ENCODE measurements at places on chromosomes 4 and X.

DNA sequence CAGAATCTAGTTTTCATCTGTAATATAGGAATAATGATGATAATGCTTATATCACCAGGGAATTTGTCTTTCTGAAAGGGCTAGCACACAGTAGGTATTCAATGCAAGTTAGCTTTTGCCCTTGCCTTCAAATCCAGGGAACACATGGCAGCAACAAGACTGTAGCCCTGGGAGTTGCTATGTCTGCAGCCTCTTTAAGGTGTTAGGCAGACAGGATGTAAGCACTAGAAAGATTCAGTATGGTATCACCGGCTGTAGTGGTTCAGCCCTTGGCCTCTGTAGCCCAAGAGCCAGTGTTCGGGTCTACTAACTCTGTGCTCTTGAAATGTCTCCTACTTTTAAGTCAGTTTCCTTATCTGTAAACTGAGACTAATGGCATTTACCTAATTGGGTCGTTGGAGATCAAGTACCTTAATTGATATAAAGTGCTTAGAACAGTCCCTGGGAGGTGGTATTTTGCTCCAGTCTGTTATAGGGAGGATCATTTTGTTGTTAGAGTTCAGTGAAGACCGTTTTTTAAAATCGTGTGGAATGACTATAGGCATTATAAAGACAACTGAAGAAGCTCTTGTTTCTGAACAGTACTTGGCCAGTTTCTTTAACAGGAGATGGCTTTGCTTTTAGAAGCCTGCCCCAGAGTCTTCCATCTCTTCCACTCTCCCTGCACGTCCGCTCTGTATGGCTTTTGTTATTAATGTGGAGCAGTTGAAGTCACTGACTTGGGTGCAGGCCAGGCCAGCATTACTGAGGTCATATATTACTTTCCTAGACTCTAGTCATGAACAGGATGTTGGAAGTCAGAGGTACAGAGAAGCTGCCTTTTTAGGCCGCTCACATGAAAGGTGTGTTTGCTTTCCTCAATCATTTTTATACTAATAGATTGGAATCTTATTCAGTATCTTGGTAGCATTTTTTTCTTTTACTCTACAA, 44.8 kb downstream of the GAB1 start:
- peak; percentile 69 for DNase-seq

DNA sequence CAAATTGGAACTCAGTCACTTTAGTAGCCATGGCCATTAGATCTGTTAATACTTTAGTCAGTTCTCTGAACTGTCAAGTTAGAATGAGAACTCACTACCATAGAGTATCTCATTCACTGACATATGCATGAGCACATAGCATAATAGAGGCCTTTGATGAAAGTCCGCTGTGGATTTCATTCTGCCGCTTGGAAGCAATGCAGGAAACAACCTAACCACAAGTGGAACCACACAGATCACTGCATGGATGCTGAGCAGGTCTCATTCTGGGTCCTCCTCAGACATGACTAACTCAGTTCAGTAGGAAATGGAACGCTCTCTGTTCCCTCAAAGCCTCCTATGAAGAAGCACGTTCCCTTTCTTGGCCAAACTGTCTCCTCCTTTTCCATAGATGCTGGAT, 1624.8 kb upstream of the TENM3 start:
- DNase-seq: no peak

GRCh38 chrX:685120-686032, 54.8 kb downstream of the SHOX start:
- no peak for DNase-seq

DNA sequence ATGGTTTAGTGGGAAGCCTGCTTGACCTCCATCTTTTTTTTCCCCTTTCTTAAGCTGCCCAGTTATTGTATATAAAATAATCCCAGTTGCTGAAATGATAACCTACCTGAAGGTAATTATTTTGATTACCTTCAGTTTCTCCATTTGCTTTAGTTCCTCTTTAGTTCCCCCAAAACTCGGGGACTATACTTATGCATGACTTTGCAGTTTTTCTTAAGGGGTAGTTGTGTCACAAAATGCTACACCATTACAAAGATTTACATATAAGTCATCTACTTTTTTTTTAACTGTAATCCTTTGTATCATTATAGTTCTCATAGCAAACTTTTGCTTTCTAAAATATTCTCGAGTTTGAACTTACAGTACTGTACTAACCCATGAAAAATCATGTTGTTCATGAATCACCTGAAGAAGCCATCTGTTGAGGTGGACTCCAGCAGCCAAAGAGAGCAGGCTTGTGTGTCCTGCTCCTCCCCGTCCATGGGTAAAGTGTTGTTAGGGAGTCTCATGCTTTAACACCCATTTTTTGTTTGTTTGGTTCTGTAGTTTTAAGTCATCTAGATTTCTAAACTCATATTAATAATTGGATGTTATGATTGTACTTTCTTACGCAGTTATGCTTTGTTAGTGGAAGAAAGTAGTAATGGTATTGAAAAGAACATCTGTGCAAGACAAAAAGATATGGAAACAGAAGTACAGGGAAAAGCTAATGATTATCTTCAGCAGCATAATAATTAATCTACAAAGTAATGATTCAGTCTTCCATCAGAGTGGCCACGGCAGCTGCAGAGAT, 34.6 kb downstream of the HADH start:
- DNase-seq: no peak

DNA sequence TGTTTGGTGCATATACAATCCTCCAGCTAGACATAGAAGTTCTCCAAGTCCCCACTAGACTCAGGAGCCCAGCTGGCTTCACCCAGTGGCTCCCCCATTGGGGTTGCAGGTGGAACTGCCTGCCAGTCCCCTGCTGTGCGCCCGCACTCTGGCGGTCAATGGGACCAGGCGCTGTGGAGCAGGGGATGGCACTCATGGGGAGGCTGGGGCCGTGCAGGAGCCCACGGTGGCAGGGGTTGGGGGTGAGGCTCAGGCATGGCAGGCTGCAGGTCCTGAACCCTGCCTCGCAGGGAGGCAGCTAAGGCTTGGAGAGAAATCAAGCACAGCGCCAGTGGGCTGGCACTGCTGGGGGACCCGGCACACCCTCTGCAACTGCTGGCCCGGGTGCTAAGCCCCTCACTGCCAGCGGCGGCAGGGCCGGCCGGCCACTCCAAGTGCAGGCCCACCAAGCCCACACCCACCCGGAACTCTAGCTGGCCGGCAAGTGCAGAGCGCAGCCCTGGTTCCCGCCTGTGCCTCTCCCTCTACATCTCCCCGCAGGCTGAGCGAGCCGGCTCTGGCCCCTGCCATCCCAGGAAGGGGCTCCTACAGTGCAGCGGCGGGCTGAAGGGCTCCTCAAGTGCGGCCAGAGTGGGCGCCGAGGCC, 12.7 kb upstream of the TMPRSS11D start:
- DNase-seq: no peak

GRCh38 chr4:54882616-54883015, 224.9 kb downstream of the KIT start:
- no peak for DNase-seq

DNA sequence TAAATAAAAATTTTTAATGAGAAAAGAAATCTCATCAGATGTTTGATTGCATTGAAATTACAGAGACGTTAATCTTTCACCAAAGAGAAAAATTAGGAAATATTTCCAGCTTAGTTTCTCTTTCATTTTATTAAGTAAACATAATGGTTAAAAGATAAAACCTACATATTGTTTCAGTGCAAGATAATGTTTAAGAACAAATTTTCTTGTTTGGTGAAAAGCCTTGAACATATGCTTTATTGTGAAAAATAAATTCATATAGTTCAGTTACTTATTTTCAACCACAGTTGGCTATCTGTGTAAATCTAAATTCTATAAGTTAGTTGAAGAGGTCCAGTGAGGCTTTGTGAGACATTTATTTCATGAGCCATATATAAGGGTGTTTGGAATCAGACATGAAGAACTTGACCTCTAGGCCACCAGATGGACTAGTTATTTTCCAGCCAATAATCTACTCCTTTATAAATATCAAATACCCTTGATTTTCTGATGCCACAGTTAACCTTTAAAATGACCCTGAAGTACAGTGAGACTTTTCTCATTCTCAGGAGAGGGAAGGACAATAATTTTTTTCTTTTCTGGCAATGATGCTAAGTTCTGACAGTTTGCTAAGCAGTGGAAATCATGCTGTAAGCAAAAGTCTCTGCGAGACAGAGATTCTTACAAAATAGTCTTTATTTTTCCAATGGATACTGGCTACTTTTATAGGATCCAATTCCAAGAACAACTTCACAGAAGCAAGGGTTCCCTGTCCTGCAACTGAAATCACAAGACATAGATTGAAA, 2.5 kb downstream of the ARSJ start:
- DNase-seq: no peak

DNA sequence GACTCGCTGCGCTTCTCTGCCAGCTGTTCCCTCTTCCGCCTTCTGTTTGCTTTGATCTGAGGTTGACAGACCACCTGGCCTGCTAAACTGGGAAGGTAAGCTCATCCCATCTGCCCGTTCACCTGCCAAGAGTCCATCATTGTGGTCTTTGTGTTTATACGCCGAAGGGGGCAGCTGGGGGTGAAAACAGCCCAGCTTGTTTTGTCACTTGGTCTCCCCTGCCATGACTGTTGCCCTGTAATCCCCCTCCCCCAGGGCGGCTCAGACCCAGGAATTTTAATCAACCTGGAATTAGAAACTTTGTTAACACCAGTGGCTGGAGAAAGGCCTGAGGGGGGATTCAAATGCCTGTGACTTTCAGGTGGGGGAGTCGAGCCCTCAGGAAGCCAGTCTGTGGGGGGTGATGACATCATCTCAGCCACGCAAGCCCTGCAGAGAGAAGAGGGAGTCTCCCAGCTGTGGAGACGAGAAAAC, 333.3 kb downstream of the BCOR start:
- no peak for DNase-seq

- no peak for DNase-seq
These were observed 547.5 kb downstream of the SMARCA1 start for GRCh38 chrX:128975745-128976144.

DNA sequence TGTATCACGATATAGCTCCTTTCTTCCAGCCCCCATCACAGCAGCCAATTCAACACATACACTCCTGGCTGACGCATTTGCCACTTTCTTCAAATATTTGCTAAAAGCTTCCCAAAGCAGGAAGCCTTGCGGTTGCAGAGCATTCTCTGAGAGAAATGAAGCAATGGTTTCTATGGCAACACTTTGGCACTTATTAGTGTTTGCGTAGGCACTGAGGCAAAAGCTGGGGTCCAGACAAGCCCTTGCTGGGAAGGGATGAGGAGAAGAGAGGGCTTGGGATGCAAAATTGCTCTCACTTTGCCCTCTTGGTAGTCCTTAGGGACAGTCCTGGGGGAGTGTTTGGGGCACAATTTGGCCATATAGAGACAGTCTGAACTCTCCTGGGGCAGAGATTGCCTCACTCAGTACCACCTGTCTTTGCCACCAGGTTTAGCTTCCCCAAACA, 55.0 kb upstream of the PAK3 start:
- peak; percentile 83 for DNase-seq

DNA sequence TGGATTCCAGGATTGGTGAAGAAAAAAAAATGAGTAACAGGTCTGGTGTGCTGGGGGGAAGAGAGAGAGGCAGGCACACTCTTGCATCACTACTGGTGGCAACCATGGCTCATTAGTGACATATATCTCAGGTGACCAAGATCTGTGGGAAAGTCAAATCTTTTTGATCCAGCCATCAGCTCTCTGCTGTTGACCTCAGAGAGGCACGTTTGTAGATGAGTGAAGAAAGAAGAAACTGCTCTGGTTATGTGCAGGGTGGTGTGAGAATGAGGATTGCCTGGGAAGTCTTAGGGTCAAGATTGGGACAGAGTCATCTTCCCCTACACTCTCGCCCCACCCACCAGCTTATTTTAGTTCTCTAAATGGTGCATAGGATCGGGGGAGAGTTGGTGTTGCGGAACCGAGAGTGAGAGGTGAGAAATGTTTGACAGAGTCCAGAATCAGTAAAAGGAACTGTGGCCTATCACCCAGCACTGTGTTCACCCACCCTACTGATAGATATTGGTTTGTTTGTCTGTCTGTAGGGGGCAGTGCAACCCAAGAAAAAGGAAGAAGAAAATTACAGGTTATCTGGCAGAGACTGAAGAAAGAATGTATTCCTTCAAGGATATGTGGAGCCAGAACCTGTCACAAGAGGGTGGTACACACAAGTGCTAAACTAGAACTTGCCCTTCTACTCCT, 21.9 kb downstream of the ARMCX6 start:
- DNase-seq: peak; percentile 35

GRCh38 chr4:128596853-128597252, 212.6 kb upstream of the JADE1 start:
- DNase-seq: no peak

DNA sequence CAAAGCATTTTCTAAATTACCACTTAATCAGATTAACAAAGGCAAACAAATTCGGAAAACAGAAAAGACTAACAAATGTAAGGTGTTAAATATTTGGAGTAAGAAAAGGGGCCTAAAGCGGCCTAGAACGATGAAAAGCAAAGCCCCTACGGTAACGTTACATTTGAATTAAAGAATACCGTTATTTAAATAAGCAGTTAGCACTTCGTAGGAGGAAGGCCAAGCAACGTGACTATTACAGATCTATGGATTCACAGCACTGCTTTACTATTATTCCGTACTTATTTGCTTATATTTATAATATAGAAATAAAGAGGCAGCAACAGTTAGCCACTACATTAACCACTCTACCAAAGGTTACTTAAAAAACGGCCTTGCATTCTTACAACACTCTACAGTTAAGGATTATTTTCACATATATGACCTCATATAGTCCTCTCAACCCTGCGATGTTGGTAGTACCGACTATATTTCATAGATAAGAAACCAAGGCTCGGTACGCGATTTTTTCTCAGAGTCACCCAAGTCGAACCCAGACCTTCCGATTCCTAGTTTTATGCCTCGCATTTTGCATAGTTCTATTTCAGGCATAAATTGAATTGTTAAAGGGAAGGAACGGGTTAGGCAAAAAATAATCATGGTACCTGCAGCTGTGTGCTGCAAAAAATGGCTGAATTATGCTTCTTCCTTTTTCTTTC, 2.9 kb downstream of the KLHL15 start:
- DNase-seq: no peak

DNA sequence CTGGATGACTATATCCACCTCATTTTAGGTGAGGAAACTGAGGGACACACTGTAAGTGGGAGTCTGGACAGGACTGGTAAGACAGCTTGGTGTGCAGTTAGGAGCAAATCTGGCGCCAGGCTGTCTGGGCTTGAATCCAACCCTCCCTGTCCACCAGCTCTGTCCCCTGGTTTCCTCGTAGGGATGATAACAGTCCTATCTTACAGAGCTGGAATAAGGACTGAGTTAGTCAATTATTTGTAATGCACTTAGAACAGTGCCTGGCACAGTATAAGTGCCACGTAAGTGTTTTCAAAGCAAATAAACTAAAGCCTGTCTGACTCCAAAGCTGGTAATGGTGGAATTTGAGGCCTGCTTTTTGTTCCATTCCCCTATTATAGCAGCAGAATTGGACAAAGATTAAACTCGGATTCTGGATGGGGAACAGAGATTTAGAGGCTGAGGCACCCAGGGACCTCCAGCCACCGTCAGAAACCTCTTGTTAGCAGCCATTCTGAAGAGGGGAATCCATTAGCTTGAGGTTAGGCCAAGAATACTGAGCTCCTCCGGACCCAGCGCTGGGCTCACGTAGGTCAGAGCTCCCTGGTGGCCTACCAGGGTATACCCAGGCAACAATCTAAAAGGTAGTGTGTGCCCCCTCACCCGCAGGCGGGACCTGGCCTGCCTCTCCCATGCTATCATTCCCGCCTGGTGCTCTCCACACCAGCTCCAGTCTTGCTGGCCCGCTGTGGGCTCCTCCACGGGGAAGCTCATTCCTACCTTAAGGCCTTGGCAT, 102.1 kb downstream of the UCHL1 start:
- DNase-seq: no peak

- DNase-seq: no peak
These were observed 242.1 kb downstream of the ADAMTS3 start for GRCh38 chr4:72326692-72327632.

GRCh38 chr4:173074501-173074946, 94.1 kb upstream of the GALNT7 start:
- peak; percentile 95 for DNase-seq

- DNase-seq: no peak
These were observed 278.5 kb upstream of the EMCN start for GRCh38 chr4:100796332-100796731.
